ENCODE measurements at places on chromosomes 2 and 18.

GRCh38 chr2:231924889-231925275 is 1.3 kb downstream of the NPPC start:
- DNase-seq, result no peak

- no peak for DNase-seq
Observed at GRCh38 chr18:78447211-78447610, 532.4 kb upstream of the SALL3 start.

DNA sequence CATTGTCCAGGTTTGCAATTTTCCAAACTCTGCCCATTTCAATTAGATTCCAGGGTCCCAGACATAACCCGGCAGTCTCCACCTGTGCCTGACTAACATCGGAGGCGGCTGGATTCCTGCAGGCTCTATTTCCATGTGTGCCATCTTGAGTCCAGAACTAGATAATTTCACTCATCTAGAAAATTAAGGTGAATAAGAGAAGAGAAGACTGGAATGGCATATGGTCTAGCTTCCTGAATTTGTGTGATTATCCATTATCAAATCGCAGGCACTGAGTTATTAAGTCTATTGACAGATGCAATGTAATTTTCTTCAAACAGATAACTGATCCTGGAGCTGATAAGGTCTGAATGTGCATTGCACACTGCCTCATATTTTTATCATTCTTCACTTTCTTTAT is 305.2 kb downstream of the ETAA1 start:
- no peak for DNase-seq

DNA sequence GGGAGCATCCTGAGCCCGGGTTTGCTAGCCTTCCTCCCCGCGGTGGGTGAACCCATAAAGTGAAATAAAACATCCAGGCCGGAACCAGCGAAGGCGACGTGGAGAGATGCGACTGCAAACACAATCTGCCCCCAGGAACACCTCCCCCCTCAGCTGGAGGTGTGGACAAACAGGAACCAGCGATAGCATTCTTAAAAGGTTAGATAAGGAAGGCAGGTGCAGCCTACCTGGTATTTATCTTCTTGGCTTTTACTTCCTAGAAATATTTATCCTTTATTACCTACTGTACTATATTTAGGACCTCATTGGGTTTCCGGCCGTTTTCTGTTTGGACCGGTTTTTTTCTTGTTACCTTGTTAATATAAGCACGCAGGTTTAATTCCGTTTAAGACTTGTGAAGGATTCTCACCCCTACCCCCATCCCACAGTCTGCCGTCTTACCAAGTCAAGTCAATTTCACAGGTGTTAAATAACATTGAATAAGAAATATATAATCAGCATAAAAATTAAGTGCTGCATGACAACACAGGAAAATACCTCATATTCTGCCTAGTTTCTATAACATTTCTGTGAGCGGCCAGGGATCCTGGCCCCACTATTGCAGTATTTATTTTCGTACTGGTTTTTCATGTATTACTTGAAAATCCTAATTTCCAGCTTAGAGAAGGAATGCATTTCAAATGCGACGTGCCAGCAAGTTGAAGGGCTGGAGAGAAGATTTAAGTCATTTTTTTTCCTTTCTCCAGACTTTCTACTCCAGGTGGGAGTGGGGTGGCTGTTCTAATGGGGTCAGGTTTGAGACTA is 224.0 kb upstream of the ID2 start:
- DNase-seq, result peak; percentile 46

- DNase-seq, result no peak
Observed at GRCh38 chr2:219511547-219512325, 2.5 kb upstream of the ASIC4 start.
